Tibial nerve (tissue), 4 donors: ENCODE measurements at places on chromosomes 1 and 21.
A peak's percentile ranks its signal among the peaks of the same experiment; 100 is the strongest.

GRCh38 chr21:45138199-45139002, 64.0 kb downstream of the ADARB1 start:
- peak; percentile 46 for DNase-seq

DNA sequence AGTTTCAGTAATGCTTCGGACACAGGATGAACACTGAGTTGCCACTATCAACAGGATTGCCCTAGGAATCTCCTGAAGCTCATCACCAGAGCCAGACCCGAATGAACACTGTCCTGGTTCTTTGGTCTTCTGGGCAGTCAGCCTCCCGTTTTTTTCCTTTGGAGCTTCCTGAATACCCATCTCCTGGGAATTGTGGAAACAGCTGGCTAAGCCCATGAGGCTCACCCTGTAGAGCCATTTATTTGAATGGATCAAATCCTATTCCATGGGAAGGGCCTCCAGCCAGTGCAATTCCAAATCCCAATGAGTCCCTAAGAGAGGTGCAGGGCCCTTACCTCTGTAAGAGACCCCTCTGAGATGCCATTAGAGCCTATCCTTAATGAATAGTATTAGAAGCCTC, 5.9 kb downstream of the RCSD1 start:
- DNase-seq, result no peak

- no peak for DNase-seq
Observed at GRCh38 chr1:21919520-21919919, 17.6 kb downstream of the HSPG2 start.

- DNase-seq, result no peak
Observed at GRCh38 chr1:211236633-211237320, 22.4 kb upstream of the RCOR3 start.

- DNase-seq, result no peak
Observed at GRCh38 chr1:23051290-23051909, 32.1 kb downstream of the KDM1A start.

DNA sequence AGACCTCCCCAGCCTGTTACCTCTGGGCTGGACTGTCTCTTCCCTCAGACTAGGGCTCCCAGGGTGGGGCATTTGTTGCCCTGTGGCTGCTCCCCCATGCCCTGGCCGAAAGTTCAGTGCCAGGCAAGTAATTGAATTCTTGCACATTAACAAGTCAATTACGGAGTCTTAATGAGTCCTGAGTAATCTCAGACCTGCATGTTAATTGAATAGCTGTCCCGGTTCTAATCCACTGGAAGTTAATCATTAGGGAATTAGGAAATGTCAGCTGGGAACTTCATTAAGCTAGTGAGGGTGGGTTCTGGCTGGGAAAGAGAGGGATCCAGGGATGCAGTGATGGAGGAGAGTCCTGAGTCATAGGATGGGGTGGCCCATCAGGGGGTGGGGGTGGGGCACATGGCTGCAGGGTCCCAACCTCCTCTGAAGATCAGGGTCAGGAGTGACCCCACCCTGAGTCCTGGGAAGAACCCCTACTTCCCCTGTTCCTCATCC, 47.1 kb upstream of the CSF3R start:
- no peak for DNase-seq

GRCh38 chr1:222413991-222414549, 133.8 kb downstream of the HHIPL2 start:
- no peak for DNase-seq

GRCh38 chr1:35931446-35932157, 697 bp downstream of the AGO3 start:
- DNase-seq, result no peak

DNA sequence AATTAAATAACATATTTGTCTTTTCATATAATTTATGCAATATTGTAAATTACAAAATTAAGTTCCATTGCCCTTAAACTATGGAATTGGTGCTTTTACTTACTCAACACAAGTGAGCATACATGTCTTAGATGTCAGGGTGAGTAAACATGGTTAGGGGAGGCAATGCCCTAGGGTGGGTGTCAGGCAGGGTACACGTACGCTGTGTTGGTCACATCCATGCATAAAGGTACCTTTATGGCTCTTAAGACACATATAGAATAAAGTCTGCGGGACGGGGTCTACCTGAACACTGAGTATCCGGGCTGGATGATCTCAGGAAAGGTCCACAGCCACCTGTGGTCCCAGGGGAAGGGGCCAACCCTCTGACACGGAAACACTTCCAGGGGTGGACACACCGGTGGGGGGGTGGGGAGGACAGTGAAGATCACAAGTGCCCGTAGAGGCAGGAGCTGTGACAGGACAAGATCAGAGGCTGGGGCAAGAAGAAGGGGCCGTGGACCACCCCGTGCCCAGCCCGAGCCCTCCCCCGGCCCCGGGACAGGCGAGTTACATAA, 720 bp downstream of the LIN9 start:
- DNase-seq, result no peak

DNA sequence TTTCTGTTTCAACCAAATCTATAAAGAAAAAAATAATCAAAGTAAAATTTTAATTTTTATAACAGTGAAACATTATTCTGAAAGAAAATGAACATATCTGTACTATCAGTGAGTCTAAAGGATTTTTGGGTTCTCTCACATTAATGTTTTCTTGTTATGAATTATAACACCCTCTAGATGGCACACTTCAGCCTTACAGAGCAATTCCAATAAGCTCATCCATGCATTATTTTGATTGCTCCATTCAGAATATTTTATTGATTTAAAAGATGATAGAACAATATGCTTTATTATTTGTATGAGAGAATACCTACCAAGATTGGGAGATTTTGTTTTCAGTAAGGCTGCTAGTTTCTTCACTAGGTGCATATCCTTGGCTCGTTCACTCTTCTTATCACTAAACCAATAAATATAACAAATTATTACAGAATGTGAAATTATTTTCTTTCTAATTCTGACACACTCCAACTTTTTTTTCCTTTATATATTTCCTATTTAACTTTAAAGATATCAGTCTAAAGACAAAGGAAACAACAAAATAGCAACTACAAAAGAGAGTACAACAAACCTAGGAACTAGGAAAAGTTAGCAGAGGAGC, 82.4 kb downstream of the RAB3GAP2 start:
- no peak for DNase-seq

DNA sequence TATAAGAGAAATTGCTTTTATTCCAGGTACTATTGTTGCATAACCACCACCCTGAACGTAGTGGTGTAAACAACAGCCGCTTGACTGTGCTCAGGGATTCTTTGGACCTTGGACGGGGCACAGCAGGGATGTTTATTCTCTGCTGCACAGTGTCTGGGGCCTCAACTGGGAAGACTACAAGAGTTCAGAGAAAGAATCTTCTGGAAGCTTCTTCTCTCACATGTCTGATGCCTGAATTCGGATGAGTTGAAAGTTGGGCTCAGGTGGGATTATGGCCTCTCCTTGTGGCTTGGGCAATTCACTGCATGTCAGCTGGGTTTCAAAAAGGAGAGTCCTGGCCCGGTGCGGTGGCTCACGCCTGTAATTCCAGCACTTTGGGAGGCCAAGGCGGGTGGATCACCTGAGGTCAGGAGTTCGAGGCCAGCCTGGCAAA, 19.0 kb upstream of the SSBP3 start:
- DNase-seq, result no peak

DNA sequence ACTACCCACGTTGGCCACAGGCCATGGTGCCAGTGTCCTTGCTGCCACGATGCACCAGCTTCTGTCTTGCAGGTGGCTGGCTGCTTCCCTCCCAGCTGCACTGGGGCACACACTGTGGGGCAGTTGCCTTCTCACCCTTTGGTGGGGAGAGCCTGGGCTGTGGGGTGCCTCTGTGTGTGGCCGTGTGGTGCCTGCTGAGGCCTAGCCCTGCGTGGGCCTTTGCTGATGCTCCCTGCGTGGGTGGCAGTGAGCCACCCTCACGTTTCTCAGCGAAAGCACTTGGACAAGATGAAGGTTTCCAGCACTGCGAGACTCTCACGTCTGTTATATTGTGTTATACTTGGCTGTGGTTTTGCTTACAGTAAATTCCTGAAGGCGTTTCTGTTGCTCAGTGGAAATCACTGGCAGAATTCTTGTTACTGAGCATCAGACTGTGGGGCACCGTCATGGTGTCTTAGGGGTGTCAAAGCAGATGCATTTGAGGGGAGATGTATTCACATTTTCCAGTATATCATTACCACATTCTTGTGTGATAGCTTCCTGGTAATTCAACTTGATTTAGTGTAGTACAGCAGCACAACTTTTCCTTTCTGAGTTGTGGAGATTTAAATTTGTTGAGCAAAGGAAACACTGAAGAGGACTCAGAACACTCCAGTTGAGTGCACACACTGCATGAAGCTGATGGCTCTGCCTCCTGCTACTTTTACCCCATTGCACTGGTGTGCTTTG, 124.7 kb downstream of the PCBP3 start:
- no peak for DNase-seq

DNA sequence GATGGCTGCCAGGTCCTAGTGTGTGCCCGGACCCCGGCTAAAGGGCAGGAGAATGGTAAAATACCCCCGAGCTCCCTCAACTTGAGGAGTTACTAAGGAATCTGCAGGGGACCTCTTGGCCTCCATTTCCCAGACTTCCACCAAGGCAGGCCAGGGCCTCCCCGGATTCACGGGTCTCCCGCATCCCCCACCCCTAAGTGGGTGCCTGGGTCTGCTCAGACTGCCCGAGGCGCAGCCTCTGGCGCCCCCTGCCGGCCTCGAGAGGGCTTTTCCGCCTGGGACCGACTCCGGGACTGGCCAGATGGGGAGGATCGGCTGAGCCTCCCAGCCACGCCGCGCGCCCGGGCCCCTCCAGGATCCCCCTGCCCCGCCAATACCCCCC, 1.7 kb downstream of the PLEKHG5 start:
- DNase-seq, result peak; percentile 42

DNA sequence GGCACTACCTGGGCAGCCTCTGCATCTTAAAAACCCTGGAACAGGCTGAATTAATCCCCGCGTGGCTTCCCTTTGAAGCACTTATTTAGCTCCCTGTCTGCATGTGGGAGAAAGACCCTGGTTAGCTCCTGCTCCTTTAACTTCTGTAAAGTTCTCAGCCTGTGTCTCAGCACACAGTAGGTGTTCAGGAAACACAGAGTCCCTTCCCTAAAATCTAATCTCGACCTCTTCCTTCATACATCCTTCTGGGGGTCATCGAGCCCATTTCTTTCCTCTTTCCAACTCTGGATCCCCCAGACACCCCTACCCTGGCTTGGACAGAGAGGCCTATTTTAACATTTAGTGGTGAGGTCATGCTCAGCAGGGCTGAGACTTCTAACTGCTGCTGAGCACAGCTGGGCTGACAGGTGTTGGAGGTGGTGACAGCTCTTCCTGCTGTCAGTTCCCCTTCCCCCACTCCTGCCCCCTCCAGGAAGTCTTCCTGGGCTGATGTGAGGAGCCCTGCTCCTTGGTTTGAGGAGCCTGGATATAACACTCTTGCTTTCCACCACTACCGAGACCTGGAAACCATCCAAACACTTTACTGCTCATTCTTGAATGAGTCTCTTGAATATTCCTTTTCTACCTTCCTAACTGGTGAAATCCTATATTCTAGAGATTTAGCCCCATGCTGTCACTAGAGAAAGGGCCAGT, 5.3 kb downstream of the E2F2 start:
- no peak for DNase-seq

GRCh38 chr1:193318347-193318746, 131.9 kb upstream of the B3GALT2 start:
- no peak for DNase-seq

GRCh38 chr1:107450899-107451664, 310.2 kb downstream of the NTNG1 start:
- DNase-seq, result no peak

GRCh38 chr21:25512095-25513081, 94.9 kb downstream of the MRPL39 start:
- DNase-seq, result peak; percentile 37

DNA sequence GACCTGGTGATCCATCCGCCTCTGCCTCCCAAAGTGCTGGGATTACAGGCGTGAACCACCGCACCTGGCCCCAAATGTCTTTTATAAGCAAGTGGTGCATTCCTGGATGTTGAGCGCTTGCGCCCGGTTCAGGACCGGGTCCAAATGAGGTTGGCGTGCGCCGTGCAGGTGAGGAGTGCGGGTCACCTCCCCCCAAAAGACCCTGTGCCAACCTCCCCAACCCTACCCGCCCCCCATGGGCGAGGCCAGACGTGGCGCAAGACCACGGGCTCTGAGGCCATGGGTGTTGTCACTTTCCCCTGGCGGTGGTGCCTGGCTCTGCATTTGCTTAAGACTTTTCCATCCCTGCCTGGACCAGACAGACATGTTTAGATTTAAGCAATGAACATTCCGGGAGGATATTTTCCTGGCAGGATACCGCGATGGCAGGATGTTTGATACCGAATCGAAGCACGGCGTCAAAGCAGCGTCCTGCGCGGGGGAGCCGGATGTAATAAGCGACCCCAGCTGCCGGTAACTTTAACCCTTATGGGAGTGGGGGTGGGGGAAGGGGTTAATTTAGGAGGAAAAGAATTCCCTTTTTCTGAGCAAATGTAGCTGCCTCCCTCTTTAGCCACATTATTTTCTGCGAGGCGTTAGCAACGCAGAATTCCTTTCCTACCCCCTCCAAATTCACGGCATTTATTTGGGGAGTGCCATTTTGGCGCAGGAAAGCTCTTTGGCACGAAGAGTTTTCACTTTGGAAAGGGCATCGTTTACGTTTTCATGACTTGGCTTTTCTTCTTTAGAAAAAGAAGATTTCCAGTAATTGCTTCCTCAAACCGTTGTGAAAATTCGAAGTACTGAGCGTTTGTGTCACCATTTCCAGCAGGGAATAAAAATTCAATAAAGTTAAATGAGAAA, 27.8 kb upstream of the RNF187 start:
- DNase-seq, result peak; percentile 57

DNA sequence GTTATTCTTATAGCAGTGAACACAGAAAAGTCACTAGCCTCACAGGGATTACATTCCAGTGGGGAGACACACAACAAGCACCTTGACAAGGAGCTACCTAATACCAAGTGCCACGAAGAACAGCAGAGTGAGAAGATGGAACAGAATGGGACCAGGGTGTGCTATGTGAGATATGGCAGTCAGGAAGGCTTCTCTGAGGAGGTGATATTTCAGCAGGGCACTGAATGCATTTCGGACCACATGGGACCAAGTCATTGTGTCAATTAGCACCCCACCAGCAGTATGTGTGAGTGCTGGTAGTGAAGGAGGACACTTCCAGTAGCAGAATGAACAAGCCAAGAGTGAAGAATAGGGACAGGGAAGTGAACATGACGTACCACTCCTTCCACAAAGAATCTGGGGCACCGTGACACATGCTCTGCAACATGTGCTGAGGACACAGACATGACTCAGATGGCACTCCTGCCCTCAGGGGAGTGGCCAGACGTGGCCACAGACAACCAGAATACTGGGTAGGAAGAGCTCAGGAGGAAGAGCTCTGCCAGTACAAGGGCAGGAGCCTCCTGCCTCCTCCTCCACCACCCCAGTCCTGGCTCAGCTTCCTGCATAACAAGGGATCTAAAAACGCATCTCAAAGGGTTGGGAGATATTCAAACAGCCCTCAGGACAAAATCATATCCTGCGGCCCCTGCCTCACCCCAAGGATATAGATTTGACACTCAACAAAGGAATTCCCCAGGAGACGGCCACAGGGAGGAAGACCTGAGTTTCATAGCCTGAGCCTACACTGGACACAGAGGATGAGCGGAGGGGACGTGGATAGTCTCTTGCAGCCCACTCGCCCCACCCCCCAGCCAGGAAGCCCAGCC, 102.5 kb downstream of the TRABD2B start:
- DNase-seq, result no peak

GRCh38 chr21:39633770-39634181, 21.0 kb downstream of the B3GALT5 start:
- DNase-seq, result no peak
